ENCODE measurements at places on chromosomes 2 and 18.

DNA sequence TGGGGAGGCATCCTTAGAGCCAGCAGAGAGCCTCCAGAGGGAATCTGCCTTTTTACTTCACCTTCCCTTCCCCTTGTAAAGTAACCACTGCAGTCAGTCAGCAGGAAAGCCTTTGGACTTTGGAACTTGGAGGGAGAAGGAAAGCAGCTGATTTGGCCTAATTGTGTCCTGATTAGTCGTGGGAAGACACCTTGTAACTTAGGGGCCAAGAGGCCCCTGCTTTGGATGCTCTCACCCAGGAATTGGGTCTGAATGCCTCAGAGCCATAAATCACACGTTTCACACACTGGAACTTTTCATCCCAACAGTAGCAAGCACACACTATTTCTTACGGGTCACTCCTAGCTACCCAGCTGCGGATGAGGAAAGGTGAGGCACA lies 81.0 kb upstream of the PPM1B start:
- DNase-seq: no peak

- DNase-seq: no peak
Observed at GRCh38 chr2:205860181-205860580, 177.9 kb downstream of the NRP2 start.

- DNase-seq: no peak
Observed at GRCh38 chr2:182581196-182581935, 134.7 kb upstream of the DNAJC10 start.

- DNase-seq: no peak
Observed at GRCh38 chr18:1784113-1784512, 787.2 kb downstream of the METTL4 start.

DNA sequence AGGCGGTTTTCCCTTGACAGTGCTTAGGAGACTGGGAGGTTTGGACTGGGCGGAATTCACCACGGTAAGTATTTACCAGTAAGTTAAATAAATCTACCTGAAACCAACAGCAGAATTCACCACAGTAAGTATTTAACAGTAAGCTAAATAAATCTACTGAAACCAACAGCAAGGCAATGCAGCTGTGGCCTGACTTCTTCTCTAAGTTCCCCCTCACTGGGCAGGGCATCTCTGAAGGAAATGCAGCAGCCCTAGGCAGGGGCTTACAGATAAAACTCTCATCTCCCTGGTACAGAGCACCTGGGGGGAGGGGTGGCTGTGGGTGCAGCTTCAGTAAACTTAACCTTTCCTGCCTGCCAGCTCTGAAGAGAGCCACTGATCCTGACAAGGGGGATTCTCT lies 432.5 kb upstream of the LRRTM1 start:
- no peak for DNase-seq

GRCh38 chr2:68110102-68110501 lies 47.3 kb upstream of the C1D start:
- DNase-seq: no peak

DNA sequence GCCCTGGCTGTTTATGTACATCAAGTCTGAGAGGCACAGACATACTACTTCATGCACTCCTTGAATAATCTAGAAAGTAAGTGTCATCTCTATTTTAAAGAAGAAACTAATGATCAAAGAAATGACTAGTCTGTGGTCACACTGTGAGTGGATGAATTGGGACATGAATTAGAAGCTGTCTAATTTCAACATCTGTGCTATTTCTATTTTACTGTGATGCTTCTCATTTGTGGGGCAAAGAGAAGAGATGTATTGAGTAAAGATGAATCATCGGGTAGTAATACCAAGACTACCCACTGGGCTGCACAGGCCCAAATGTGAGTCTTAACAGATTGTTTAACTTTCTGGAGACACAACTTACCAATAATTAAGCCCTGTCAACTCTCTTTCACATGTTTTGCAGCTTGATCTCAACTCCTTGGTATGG lies 42.4 kb upstream of the MTIF2 start:
- DNase-seq: no peak

DNA sequence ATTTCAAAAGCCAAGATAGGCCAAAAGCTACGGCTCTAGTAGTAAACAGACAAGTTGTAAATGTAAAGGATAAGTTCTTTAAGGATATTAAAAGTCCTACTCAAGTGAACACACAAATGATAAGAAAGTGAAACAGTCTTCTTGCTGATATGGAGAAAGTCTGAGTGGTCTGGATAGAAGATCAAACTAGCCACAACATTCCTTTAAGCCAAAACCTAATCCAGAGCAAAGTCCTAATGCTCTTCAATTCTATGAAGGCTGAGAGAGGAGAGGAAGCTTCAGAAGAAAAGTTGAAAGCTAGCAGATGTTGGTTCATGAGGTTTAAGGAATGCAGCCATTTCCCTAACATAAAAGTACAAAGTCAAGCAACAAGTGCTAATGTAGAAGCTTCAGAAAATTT lies 111.7 kb upstream of the ZEB2 start:
- DNase-seq: no peak

DNA sequence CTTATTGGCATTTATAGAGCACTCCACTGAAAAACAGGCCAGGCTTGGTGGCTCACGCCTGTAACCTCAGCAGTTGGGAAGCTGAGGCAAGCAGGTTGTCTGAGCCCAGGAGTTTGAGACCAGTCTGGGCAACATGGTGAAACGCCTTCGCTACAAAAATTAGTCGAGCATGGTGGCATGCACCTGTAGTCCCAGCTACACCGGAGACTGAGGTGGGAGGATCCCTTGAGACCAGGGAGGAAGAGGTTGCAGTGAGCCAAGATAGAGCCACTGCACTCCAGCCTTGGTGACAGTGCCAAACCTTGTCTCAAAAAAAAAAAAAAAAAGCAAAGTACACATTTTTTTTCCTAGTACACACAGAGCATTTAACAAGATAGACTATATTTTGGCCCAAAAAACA lies 96.1 kb downstream of the TGIF1 start:
- DNase-seq: no peak

- DNase-seq: no peak
Observed at GRCh38 chr2:158413581-158413980, 43.0 kb downstream of the CCDC148 start.

All from GM12864 (cell line).